CD4-positive, alpha-beta T cell treated with Interleukin-1 beta for 1 hour (primary cell): ENCODE measurements at places on chromosomes 16 and 17.

- DNase-seq = peak; percentile 30
Measured at GRCh38 chr16:1105888-1106620, 10.0 kb upstream of the C1QTNF8 start.

DNA sequence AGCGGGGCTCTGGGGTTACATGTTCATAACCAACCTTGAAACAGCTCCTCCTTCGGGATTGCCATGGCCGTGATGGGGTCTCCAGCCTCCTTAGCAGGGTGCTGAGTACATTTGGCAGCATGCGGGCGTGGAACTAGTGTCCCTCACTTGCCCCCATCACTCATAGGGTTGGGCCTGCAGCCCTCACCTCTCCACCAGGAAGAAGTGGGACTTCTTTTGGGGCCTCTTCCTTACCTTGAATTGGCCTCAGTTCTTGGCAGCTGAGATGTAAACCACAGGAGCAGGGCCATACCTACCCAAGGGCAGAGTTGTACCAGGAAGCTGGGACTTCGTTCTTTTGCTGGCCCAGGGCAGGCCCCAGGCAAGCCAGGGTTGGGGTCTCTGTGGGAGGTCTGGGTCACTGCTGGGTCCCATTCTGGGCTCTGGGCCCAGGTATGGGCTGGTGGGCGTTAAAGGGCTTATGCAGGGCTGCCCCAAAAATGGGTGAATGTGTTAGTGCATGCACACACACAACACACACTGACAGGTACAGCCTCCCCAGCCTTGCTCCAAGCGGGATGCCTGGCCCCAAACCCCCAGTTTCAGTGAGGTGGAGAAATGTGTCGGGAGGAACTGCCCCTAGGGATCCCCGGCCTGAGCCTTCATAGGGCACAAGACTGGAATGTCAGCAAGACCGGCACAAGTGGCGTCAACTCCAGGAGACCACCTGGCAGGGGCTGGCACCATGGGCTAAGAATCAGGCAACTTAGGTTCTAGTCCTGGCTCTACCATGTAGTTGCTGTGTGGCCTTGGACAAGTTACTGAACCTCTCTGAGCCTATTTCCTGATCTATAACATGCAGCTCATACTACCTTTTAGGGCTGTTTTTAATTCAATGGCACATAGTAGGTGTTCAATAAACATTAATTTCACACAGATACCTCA lies 3.9 kb upstream of the KRT15 start:
- no peak for DNase-seq

DNA sequence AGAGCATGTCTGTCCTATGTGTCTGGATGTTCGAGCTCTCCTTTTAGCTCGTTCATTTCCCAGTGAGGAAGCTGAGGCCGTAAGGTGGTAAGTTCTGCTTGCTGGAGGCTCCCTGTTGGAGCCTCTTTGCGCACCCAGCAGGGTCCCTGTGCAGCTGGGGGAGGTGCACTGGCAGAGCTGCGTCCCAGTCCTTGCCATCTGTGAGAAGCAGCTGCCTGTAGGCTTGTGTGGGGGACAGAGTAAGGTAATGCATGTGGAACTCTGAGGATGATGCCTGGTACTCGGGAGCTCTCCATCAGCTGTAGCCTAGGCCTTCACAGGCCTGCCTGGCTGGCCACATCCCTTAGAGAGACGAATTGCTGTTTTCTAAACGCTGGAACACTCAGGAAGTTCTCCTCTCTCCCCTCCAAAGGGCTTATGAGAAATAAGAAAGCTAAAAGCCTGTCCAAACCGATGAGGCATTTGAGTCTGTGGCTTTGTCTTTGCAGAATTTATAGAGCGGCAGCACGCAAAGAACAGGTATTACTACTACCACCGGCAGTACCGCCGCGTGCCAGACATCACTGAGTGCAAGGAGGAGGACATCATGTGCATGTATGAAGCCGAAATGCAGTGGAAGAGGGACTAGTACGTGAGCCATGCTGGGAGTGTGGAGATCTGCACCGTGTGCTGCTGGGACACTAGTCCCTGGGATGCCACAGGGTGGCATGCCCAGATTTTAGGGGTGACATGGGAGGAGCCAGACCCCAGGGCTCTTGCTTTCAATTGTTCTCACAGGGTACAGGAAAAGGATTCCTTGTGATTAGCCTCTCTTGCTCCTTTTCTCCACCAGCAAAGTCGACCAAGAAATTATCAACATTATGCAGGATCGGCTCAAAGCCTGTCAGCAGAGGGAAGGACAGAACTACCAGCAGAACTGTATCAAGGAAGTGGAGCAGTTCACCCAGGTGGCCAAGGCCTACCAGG lies 1.6 kb downstream of the NDUFB10 start:
- peak; percentile 43 for DNase-seq

GRCh38 chr16:48885471-48885870 lies 275.5 kb upstream of the N4BP1 start:
- no peak for DNase-seq

GRCh38 chr16:70752426-70752825 lies 48.5 kb downstream of the VAC14 start:
- no peak for DNase-seq

DNA sequence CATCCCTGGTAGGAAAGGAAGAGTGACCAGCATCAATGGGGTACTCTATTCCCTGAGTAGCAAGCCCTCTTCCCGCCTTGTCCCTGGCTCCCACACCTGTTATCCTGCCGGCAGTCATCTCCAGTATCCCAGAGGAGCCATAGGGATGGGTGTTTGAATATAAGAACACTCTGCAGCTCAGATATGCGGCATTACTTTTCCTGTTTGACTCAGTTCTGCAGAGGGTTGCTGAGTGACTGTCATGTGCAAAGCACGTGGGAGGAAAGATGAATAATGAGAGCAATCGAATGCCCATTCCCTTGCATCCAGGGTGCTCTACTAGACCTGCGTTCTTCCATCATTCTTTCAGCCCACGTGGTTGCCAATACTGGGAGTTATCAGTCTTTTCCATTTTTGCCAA lies 115.1 kb downstream of the PRKCB start:
- no peak for DNase-seq

- DNase-seq = no peak
Measured at GRCh38 chr17:31843070-31843745, 15.8 kb downstream of the COPRS start.

GRCh38 chr17:46791531-46791930 lies 27.0 kb downstream of the WNT3 start:
- no peak for DNase-seq

GRCh38 chr17:39629494-39629880 lies 2.7 kb downstream of the PPP1R1B start:
- DNase-seq = no peak

DNA sequence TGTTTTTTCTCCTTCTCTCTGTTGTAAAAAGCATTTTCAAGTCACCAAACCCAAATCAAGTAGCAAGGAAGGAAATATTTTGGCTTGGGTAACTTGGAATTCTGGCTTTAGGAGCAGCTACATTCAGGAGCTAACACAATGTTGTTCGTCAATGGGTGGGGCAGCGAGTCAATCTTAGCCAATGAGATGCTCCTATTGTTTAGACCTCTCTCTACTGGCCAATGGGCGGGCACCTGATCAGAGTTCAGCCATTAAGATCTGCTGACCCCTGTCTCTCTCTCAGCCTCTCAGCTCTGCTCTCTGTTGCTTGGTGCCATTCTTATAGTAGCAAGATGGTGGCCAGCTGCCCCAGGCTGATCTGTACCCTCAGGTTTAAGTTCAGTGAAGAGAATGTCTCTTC lies 83.2 kb downstream of the IRX3 start:
- no peak for DNase-seq

DNA sequence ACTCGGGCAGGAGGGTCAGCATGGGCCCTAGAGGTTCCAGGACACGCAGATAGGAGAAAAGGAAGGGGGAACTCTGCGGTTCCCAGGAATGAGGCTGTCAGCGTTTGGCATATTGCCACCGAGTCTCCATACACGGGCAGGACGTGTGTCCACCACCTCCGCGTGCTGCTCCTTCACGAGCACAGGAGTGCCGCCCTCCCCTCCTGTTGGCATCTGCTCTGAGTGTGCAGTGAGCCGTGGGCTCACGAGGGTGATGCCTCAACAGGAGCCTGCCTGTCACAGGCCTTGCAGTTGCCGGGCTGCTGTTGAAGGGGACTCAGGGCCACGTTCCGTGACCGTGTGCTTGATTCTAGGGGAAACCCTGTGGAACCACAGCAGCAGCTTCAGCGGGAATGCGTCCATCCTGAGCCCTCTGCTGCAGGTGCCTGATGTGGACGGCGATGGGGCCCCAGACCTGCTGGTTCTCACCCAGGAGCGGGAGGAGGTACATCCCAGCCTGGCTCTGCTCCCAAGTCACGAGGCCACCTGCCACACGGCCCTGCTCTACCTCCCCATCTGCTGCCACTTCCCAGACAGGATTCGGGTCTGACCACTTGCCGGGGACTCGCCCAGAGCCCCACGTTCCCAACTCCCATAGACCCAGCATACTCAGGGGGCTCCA lies 14.6 kb downstream of the RGS11 start:
- no peak for DNase-seq

DNA sequence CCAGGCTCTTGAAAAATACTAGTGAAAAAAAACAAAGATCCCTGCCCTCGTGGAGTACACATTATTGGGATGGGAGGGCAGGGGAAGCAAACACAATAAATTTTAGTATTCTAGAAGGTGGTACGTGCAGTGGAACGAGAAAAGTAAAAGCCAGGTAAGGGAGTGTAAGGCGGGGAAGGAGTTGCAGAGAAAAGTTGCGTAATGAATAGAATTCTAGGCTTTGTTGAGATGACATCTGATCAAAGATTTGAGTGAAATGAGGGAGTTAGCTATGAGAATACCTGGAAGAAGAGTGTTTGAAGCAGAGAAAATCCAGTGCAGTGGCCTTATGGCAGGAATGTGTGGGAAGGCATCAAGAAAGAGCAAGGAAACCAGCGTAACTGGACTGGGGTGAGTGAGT lies 2.1 kb downstream of the CKLF start:
- no peak for DNase-seq

DNA sequence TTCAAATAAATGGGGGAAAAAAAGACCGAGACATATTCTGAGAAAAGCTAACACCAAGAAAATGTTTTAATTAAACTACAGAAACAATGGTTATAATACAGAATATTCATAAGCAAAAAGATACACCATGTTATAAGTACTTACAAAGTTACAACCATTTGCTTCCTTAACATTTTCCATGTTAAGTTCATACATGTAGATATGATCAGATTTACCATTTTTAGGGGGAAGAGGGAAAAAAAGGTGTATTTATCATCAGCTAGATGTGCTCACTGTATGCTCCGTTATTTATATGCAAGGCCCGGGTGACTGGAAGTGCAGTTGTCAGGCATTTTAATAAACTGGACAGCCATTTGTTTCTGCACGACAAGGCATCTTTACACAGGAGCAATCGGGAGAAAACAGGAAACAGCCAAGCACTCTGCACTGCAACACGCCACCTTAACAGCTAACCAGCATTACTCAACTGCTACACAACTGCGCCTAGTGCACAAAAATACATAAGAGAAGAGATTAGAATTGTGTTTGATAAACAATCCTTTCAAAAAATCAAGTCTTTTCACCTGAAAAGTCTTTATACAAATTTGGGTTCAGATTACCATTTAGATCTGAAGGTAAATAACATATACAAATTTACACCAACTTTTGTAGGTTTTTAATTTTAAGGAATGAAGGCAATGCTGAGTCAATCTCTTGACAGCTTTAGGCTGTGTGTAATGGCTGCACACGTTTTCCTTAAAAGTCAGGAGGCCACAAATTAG lies 2.9 kb downstream of the SRSF2 start:
- no peak for DNase-seq

DNA sequence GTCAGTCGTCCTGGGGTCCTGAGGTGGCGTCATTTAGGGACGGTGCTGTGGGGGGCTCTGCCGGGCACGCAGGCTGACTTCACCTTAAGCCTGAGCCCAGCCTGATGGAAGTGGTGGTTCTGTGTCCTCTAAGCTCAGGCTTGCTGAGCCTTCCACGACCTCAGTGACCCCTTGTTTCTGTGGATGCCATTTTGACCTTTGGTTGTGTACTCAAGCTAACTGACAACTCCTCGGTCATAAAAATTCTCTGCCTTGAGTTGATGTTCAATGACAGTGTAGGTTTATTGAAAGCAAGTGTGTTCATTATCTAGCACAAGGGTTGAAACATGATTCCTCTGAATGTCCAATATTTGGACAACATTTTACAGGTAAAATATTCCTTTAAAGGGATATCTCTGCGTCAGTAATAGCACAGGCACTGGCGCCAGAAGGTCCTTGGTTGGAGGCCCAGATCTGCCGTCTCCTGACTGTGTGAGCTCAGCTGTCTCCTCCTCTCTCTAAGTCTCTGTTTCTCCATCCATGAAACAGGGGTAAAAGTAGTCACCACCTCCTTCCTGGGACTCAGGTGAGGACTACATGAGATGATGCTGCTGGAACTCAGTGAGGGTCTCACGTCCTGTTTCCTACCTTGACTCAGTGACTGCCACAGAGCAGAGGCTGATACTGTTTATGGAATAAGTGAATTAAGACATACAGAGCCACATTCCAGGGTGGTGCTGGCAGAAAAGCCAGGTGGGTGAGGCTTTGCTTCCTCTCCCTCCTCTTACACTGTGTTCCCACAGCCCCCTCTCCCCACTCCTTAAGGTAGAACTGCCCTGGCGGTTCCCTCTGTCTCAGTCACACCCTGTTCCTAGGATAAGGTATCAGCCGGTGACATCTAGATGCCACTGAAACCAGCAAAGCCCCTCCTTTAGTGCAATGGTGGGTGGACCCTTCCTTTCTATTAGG lies 75.7 kb downstream of the IRF8 start:
- DNase-seq = no peak

DNA sequence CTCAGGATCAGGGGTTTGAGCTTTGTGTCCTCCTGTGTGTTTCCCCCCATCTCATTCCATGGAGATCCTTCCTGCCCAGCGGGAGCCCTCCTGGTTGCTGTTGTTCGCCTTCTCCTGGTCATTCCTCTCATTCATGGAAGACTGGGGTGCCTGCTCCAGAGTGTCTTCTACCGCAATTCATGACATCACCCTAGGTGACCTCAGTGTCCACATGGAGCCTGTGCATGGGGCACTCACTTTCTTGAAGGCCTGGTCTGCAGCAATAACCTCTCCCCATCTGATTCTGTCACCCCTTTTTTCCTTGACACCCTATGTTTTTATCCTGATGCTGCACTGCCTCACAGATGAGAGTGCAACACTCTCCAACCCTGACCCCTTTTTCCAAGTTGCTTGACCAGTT lies 21.4 kb upstream of the ARHGAP17 start:
- no peak for DNase-seq

GRCh38 chr17:75666959-75667790 lies at the start of the genes RECQL5 and SAP30BP:
TSS of gene RECQL5 (minus strand) at chr17:75667154. CDS start at chr17:75666557, 597 bp downstream.
TSS of gene SAP30BP (plus strand) at chr17:75667338. CDS start at chr17:75667373, 35 bp downstream.
- DNase-seq = peak; percentile 97

- no peak for DNase-seq
Measured at GRCh38 chr16:55073830-55074229, 143.2 kb downstream of the IRX5 start.
